Left ventricle myocardium inferior (tissue), 1 donor: ENCODE measurements at places on chromosomes 5 and 9.

GRCh38 chr5:148697180-148697808 lies 43.0 kb upstream of the HTR4 start:
- no peak for DNase-seq

- DNase-seq: no peak
Observed at GRCh38 chr9:105978826-105979225, 284.5 kb downstream of the TMEM38B start.

DNA sequence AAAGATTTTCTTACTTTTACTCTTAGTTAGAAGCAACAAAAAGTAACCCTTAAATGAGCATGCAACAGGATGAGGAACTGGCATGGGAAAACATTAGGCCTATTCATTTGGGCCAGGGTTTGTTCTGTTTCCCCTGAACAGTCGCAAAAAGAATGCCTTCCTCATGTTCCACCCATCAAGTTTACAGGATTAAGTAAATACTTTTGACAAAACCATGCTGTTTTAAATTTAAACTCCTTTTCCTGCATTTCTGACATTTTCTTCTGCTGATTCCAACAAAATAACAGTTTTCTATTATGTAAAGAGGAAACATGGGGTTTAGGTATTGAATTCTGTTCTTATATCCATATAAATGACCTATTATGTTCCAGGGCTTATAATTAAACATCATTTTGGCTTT lies 236.6 kb upstream of the ACTBL2 start:
- DNase-seq: no peak

DNA sequence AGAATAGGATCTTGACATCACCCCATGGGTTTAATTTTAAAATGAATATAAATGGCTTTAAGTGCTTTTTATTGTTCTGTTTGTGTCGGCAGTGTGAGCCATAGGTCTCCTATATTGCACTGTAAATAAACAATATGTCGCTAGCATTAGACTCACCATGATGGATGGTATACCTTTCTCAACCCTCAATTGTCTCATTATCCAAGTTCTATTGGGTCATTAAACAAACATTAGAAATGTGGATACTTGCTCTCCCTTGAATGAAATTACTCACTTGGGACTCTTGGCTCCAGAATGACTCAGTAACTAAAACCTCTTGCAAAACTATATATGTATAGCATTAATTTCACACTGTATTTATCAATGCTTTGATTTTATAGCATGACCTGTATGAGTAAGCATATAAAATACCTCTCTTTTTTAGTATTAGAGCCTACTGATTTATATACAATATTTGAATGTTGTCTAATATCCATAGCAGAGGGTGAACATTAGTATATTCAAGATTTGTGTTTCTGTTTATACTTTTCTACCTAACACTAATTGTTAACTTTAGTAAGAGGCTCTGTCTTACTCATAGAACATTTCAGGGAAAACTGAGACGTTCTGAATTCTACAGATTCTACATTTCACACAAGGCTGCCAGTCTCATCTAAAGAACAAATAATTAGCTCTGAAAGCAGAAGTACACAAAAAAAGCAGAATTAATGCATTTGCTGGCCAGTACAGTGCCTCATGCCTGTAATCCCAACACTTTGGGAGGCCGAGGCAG lies 303.8 kb upstream of the PRR16 start:
- no peak for DNase-seq

GRCh38 chr9:15160673-15161072 lies 146.3 kb downstream of the TTC39B start:
- no peak for DNase-seq

GRCh38 chr9:135102331-135102730 lies 14.9 kb downstream of the OLFM1 start:
- DNase-seq: no peak

- no peak for DNase-seq
Observed at GRCh38 chr5:156469636-156470035, 142.7 kb downstream of the SGCD start.

GRCh38 chr5:80481019-80481893 lies 6.6 kb upstream of the FAM151B start:
- no peak for DNase-seq

- DNase-seq: no peak
Observed at GRCh38 chr9:109769250-109769649, 10.7 kb upstream of the PALM2AKAP2 start.

GRCh38 chr5:82163452-82164175 lies 114.5 kb downstream of the RPS23 start:
- DNase-seq: no peak

DNA sequence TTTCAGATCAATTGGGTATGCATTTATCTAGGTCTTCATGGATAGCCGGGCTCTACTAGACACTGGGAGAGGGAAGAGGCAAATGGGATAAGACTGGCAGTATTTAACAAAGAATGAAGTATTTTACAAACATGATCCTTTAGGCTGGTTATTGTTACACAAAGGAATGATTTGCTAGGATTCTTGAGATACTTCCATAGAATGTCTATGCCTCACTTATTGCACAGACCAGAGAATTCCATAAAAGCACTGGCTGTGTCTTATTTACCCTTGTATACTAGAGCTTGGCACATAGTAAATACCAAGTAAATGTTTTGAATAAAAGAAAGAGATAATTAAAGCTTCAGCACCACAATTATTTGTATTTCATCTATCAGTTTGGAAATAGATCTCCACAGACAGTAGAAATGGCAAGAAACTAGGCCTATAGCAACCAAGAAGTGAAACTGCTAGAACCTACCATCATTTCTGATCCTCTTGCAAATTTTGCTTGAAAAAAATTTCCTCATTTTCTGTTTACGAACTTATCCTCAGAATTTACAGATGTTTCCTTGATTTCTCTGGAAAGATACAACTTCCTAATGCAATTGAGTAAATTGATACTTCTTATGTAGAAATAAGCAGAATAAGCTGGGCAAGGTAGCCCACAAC lies 3.8 kb downstream of the PDCD1LG2 start:
- DNase-seq: no peak

GRCh38 chr5:180642779-180643178 lies 6.6 kb downstream of the FLT4 start:
- no peak for DNase-seq

- DNase-seq: no peak
Observed at GRCh38 chr5:154956712-154957111, 15.8 kb downstream of the MRPL22 start.

GRCh38 chr5:172881691-172882370 lies 47.8 kb downstream of the ERGIC1 start:
- DNase-seq: no peak

DNA sequence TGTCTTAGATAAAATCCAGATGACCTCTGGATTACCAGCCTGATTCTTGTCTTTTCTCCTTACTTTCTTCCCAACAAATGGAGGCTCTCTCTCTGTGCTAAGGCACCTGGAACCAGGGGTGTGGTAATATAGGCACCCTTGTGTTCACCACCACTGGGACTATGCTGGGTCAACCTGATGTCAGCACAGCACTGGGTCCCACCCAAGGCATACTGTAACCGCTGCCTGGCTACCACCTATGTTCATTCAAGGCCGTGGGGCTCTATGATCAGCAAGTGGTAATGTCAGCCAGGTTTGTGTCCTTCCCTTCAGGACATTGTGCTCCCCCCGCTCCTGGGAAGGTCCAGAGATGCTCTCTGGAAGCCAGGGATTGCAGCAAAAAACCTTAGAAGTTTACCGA lies 283.6 kb downstream of the TMEM232 start:
- DNase-seq: no peak

DNA sequence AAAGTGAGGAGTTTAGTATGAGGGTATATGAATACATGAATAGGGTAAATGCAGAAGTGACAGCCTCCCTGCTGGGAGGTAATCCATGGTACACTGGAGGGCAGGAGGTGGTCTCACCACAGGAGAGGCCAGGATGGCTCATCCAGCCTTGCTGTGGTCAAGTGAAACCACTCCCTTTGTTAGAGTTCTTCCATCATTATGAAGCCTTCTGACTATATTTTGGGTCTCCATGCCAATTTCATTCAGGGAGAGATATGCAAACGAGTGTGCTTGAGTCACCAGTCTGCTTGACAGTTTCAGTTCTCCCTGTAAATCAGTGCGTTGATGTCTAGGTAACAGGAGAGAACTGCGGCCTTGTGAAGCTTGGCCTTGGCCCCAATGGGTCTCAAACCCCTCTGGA lies 16.4 kb downstream of the PPP3R2 start:
- no peak for DNase-seq

GRCh38 chr9:137317718-137318511 lies 15.8 kb upstream of the NRARP start:
- DNase-seq: peak; percentile 19

DNA sequence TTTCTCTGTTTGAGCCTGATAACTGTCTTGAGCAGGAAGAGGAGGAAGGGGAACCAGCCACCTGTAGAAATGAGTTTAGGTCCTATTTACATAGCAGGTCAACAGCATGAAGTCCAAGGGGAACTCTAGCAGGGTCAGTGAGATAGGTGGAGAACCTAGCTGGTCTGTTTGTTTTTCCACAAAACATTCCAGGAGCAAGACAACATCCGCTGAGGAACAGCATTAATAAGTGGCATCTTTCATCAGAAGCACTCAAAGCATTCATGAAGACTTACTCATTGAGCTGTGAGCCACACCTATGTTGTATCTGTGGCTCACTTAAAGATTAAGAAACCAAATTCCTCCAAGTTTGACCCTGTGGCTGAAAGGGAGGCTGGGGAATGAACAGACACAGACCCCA lies 115.9 kb downstream of the ACTBL2 start:
- no peak for DNase-seq

DNA sequence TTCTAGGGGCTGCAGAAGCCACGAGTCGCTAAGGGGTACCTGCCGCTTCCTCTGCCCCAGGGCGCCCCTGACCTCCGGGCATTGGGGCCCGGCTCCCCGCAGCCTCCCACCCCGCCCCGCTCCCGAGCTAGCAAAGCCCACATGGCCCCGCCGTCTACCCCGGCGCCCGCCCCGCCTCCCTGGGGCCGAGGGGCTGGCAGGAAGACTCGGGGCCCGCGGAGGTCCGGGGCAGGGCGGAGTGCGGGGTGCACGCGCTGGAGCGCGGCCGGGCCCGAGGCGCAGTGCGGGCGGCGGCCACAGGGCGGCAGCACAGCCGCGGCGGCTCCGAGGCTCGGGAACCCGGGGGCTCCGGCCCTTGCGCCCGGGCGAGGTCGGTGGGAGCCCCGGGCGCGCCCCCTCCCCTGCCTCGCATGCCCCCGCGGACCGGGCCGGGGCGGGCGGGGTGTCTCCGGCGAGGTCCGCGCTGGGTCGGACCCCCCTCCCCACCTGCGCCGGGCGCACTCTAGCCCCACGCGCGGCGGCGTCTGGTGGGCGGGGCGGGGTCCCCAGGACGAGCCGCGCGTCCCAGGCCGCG lies 6.7 kb downstream of the NRARP start:
- DNase-seq: no peak

DNA sequence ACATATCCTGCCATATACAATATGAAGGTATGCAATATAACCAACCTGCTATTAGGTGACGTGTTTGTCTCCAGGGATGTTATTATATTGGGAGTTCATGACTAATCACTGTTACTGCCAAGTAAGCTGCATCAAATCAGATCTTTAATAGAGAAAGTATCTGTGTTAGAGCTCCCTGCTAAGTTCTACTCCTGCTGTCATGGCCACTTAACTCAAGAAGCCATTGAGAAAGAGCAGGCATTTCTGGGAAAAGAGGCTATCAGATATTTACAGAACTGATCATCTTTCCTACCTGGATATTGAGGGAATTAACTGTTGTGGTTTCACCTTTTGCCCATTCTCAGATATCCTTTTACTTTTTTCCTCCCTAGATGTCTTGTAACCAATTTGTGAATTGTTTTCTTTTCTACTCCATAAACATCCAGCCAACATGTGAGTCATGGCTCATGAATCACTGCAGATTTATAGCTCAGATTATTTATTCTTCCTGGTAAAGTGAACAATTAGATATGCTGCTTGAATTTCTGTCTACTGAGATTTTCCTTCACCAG lies 634.8 kb upstream of the FAM174A start:
- DNase-seq: no peak

DNA sequence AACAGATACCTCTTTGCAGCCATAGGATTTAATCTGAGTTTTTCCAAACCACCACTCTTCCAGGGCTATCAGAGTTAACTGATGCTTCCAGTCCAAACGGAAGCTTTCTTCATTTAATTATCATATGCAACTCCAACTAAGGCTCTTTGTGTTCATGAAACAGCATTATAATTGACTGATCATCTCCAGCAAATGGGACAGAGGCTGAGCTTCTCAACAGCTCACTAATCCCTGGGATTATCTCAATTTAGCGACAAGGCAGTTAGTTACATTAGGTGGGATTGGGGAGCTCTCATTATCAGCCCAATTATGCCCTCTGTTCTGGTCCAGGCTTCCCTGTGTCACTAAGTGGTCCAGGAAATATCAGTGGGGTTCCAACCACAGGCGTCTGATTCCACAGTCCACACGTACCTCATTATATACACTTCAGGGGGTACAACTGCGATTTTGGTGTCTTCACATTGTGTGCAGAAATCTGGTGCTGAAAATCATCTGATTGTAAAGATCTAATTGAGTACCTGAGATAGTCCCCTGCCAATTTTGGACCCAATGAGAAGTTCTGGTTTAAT lies 313.5 kb upstream of the PANK3 start:
- DNase-seq: no peak

DNA sequence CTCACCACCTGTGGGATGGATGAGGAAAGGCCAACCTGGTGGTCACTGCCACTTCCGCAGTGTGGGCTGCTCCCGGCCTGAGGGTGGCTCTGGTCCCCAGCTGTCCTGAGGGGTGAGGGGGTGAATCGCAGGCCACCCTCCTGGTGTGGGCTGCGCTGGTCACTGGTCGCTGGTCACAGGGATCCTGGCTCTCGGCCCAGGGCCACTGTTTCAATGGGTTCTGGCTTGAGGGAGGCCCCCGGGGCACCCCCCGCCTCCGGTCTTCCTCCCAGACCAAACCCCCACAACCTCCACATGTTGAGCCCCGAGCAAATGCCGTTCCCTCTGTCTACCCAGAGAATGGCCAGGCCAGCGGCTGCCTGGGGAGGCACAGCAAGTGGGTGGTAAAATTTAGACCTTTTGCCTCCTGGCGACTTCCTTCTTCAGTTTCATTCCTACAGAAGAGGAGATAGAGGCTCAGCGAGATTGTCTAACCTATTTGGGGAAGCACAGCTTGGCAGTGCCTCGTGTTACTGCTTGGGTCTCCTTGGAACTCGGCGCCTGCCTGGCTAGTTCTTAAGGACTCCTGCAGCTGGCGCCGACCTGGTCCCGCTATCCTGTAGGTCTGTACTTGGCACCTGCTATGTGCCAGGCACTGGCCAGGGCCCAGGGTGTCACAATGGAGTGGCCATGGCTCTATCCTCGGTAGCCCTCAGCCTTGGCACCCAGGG lies 48.2 kb downstream of the RXRA start:
- DNase-seq: peak; percentile 45

DNA sequence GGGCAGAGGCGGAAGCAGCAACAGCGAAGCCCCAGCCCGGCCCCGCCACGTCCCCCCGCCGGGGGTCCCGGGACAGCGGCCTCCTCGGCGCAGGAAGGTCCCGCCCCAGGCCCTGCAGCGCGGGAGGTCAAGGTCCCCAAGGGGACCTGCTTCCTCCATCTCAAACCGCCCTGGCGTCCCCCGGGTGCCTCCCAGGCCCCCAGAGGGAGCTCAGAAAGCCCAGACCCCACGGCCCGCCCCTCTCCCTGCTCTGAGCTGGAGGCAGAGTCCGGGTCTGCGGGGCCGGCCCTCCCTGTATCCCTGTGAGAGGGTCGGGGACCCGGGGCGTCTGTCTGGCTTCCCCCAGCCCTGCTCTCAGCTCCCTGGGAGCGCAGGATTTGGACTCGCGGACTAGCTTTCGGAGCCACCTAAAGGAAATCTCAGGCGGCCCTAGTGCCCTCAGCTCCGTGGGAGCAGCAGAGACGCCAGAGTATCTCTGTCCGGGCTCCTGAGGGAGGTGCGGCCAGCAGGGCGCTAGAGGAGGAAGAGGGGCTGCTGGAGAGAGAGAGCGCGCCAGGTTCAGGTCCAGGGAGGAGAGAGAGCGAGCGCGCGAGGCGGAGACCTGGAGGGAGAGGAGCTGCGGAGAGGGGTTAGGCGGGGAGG lies 30.7 kb downstream of the EXOC3 start:
- DNase-seq: peak; percentile 41
